ENCODE measurements at places on chromosomes 7 and 10. TPM values are rescaled to one million over a fixed set of nuclear protein-coding genes. Genes with fewer than 3 reads are reported as not detected.
A peak's percentile ranks its signal among the peaks of the same experiment; 100 is the strongest.

DNA sequence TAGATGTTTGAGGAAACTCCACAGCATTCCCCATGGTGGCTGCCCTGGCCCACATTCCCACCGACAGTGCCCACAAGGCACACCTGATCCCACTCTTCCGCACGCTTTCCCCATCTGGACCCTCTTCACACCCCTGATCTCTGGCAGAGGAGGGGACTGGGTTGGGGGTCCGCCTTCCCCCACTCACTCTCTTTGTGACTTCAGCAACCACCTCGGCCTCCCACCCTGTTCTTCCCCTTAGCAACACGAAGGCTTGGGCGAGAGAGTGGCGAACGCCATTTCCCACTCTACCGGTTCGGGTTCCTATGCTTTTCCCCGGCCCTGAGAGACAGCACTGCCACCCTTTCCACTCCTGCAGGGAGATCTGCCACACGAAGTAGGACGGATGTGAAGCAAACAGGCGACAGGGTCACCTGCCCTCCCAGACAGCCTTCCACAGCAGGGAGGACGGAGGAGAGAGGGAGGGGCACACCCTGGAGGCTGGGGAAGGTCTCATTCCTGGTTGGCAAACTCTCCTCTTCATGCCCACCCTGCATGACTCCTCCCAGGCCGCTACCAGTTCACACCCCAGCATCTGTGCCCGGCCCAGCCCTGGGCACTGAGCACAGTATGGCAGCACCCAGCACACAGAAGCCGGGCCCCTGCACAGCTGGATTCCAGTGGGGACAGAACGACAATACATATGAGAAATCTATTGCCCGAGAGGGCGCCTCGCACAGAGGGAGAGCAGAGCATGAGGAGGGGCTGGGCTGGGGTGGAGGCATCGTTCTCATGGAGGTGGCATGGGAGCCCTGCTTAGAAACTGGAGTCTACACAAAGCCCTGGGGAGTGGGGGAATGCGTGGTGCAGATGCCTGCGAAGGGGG is 93.5 kb downstream of the PAXIP1 start:
- DNase-seq, result no peak

- no peak for DNase-seq
Measured at GRCh38 chr10:51230887-51231585, 156.7 kb downstream of the PRKG1 start.

DNA sequence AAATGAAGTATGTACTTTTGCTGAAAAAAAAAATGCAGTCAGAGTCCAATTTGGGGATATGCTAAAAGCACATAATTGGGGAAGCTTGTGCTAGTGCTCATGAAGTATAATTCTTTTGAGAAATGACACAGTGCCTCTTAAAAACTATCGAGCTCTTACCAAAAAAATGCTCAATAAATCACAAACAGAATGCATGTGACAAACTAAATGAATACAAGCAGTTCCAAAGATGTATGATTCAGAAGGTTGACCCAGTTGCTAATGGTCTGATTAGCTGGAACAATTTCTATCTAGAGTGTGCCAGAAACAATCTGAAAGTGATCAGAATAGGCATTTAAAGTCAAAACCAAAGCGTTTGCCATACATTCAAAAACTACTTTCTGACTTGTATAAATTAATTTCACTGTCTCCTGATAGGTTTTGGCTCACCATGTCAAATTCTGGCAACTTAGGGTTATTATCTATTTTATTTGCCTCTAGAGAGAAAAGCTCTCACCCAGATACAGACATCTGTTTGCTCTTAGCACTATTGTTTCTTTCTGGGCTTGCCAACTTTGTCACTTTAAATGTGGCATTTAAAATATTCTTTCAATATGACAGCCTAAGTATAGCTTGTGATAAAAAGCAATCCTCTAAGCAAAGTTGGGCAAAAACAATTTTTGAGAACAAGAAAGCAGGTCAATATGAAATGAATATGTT is 114.7 kb upstream of the AHR start:
- no peak for DNase-seq

DNA sequence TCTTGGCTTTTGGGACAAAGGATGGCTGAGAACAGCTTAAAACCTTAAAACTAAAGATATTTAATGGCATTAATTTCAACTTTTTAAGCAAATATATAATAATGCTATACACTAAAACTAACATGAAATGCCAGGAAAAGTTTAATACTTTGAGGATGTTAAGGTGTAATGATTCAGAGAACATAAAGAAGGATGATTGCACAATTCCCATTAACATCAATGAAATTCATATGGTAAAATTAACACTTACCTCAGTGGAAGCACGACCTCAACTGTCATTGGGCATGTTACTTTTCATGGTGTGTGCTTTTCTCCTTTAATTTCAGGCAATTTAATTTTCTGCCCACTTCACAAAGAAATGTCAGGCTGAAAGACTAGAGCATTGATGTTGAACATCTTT is 171.7 kb downstream of the KCND2 start:
- no peak for DNase-seq

DNA sequence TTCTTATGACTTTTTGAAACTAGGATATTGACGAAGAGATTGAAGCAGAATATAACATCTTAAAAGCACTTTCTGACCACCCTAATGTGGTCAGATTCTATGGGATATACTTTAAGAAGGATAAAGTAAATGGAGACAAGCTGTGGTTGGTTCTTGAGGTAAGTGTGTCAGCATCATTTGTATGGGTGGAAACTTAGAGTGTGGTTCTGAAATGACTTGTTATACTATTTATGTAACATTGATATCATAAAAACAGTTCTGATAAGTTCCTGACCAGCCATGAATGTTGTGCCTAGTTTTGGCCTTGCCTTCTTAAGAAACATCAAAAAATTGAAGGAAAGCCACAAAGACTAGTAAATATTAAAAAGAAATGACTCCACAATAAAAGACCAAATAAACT is 20.8 kb downstream of the MYO3A start:
- no peak for DNase-seq

MTPN gene
- total RNA-seq, result 60.5 TPM

GRCh38 chr10:5040781-5041470 is 37.3 kb upstream of the AKR1C2 start:
- no peak for DNase-seq

- no peak for DNase-seq
Measured at GRCh38 chr10:97321032-97321803, 2.1 kb downstream of the FRAT1 start.

CALML5 gene
- not detected for total RNA-seq

DNA sequence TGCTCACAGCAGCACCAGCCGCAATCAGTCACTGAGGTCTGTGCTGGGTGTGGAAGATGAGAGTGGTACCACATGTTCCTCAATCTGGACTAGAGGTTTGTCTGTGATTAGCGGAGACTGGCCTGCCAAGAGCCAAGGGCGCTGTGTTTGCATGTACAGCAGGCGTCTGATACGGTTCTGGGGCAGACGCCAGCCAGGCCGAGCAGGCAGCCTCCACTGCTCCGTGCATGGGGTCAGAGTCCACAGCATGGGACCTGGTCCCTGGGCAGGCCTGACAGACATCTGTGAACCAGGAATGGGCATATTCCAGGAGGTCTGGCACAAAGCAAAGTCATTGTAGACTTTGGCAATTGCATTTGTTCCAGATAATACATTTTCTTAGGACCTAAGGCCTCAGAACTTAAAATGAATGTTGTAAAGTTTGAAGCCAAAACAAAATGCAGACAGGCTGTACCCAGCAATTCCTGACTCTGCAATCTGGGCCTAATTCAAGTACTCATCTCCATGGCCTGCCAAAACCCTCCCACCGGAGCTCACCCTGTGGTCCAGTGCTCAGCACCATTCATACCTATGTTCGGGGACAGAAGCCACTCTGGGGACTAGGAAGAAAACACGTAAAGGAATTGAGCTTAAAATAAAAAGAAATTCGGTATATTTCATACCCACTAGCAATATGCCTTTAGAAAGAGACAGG is 50.0 kb upstream of the FAM20C start:
- no peak for DNase-seq

DNA sequence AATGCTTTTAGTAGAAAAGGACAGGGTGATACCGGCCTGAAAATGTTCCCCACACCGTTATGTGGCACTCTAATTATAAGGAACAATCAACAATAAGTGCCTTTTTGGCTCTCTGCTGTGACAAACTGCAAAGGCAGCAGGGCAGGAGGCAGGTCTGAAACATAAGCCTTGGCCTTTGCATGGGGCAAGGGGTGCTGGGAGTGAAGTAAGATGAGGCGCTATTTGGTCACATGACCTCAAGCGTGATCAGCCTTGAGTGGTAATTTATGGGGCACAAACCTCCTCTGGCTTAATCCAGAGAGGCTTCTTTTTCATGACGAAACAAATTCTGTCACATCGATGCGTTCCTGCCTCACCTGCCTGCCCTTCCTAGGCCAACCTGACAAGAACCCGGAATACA is 202.7 kb downstream of the TAX1BP1 start:
- no peak for DNase-seq

DNA sequence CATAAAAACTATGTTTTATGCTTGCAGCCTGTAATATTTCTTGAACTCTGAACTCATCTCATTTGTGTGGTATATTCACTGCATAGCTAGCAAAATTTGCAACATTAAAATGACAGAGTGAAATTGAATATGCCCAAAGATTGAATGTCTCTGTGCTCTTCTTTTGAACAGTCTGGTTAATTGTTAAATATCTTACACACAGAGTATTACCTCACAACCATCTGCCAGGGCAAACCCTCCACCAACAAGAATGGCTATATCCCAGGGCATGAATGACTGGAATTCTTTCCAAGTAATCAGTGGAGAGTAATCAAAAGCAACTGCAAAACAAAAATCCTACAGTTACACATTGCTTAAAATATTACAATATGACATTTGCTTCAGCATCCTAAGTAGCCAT is 76.9 kb downstream of the SLC13A1 start:
- no peak for DNase-seq

DNA sequence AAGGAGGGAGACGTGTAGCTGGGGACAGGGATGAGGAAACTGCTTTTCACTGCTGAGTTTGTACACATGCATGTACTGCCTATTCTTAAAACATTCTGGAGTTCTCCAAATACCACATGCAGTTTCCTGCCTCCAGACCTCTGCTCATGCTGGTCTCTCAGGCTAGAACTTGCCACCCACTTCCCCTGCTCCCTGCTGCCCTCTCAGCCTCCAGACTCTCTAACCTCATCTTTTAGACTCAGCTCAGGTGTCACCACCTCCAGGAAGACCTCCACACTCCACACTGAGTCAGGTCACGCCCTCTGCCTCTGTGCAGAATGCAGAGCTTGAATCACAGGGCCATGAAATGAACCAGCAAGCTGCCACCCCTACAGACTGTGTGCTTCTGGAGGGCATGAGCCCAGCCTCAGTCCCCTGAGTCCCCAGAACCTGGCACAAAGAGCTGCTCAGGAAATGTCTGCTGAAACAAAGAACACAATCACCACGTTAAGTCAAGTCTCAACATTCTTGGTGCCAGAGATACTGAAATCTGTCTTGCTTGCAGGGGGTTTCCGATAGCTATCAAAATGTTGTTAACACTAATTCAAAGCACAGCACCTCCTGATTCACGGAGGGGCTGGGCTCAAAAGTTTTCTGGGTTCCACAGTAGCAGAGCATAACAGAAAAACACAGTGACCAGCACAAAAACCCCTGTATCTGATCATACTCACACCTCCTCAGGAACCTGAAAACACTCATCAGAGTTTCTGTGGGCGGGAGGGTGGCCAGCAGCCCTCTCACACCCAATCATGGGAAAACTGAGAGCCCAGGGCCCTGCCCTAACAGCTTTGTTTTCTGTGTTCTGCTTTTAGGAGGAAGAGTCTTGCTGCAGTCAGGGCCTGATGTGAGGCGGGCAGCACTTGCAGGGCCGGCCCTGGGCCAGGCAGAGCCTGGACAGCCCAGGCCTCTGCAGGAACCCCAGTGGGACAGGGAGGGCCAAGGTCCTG is 21.1 kb downstream of the FAM53B start:
- peak; percentile 63 for DNase-seq

DNA sequence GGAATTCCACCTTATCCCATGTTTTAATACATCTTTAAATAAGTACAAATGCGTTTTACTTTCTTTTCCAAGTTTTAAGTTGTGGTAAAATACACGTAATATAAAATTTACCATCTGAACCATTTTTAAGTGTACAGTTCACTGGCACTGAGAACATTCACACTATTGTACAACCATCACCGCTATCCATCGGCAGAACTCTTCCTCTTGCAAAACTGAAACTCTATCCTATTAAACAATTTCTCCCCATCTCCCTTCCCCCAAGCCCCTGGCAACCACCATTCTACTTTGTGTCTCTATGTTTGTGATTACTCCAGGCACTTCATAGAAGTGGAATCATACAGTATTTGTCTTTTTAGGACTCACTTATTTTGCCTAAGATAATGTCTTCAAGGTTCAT is 33.8 kb downstream of the HIP1 start:
- DNase-seq, result no peak

- DNase-seq, result no peak
Measured at GRCh38 chr10:23568996-23569395, 130.1 kb downstream of the OTUD1 start.

- peak; percentile 85 for DNase-seq
Measured at GRCh38 chr7:11341285-11341944, 367.7 kb downstream of the PHF14 start.

ADAP1 gene
- total RNA-seq, result not detected

- DNase-seq, result no peak
Measured at GRCh38 chr10:101121654-101122031, 9.5 kb upstream of the TLX1 start.

HDAC9 gene
- 5.2 TPM for total RNA-seq

EPO gene
- total RNA-seq, result not detected

CUZD1 gene
- total RNA-seq, result 1.2 TPM

- no peak for DNase-seq
Measured at GRCh38 chr7:41375582-41375981, 327.3 kb downstream of the INHBA start.
